ENCODE measurements at places on chromosomes 3 and 15.

DNA sequence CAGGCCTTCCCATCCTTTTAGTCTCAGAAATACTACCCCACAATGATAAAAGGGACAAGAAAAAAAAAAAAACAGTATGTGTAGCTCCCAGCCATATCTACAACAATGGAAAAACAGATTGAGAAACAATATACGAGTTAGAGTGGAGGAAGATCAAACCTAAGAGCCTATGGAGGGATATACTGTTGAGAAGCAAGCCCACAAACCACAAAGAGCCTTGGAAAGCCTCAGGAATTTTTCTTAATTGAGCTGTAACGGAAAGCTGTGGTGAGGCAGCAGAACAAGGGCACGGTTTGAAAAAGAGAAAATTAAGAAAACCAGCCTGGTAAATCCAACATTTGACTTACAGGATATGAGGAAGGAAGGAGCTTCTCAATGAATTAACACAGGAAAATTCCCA, 21.4 kb downstream of the KPNA1 start:
- no peak for DNase-seq

DNA sequence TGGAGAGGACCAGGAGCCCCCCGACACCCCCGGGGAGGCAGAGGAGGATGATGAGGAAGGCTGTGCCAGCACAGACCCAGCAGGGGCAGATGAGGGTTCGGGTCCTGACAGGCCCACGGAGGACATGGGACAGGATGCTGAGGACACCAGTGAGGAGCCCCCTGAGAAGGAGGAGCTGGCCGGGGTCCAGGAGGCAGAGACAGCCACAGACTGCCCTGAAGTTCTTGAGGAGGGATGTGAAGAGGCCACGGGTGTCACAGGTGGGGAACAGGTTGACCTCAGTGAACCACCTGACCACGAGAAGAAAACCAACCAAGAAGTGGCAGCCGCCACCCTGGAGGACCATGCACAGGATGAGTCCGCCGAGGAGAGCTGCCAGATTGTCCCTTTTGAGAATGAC, 909 bp downstream of the FGD5 start:
- no peak for DNase-seq

- no peak for DNase-seq
Measured at GRCh38 chr3:105957722-105958121, 88.9 kb upstream of the CBLB start.

DNA sequence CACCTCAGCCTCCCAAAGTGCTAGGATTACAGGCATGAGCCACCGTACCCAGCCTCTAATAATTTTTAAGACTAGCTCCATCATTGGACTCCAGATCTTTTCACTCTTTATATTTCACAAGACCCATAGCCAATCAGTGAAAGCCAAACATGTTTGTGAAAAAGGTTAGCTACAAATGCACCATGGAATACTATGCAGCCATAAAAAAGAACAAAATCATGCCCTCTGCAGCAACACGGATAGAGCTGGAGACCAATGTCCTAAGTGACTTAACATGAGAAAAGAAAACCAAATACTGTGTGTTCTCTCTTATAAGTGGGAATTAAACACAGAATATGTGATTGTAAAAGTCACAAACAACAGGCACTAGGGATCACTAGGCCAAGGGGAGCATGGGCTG, 3.2 kb downstream of the SCAPER start:
- DNase-seq, result no peak

DNA sequence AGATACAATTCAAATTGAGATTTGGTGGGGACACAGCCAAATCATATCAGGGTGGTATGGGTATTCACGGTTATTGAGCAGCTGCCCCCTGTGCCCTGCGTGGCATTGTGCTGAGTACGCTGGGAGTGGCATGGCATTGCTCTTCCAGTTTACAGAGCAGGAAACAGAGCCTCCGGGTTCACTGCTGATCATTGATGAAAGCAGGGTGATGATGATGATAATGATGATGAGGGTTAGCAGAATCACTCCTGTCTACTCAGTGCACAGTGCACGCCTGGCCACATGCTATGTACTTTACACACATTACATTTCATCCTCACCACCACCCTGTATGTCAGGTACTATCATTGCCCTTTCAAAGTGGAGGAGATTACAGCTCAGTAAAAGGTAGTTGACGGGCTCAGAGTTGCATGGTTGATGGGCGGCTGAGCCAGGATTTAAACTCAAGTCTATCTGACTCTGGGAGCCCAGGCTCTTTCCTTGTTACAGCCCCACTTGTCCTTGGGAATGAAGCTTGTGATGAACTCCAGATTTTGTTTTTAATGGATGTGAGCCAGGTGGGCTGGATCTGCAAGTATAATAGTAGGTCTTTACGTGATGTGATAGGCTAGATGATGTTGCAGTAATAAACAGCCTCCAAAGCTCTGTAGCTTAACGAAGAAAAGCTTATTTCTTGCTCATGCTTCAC, 87.6 kb upstream of the MYZAP start:
- no peak for DNase-seq

GRCh38 chr15:29711531-29711930, 110.7 kb downstream of the TJP1 start:
- DNase-seq, result no peak

DNA sequence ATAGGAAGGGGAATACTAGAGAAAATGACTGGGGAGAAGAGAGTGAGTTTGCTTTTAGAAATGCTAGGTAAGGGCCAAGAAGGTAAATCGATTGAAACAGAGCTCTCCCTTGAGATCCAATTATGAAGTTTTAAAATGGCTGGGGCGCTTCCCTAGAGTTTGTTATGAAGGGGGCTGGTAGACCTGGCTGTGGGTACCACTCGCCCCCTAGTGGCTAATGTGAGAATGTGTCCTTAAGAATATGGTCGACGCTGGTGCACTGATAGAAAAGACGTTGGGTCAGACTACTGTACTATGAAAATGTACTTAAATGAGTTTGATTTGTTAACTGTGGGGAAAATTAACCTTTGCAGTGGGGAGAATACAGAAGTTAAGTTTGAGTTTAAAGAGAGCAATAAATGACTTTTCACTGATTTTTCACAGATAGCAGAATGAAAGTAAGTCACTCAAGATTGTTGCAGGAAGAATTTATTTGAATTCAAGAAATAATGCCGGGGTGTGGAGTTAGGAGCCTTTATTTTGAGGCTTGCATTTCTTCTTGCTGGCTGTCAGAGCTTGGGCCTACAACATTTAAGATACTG, 9.2 kb downstream of the TMPRSS7 start:
- DNase-seq, result peak; percentile 90

DNA sequence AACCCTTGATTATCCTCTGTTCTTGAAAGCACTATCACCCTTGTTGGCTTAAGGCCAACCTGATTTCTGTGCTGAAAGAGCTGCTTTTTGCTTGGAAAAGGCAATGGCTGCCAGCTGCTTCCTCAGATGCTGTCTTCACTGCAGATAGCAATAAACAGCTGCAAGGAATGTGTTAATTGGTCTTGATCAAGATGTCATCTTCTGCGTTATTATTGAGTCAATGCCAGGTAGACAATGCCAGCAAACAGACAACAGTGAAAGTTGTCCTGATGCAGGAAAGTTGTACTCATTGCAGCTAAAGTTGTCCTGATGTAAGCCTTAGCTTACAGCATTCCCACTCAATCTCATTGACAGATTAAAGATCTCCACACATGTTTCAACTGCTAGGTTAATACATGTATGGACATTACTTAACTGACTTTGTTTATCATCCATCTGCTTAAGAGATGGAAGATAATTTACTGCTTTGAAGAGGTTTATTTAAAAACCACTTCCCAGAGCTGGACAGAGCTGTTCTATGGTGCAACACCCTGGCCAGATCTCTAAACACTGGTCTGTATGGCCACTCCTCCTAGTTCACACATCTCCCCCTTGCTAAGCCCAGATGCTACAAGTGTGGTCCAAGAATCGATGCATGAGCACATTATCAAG, 251.0 kb upstream of the MCTP2 start:
- no peak for DNase-seq

GRCh38 chr3:40847551-40847992, 322.8 kb downstream of the ZNF621 start:
- DNase-seq, result no peak

DNA sequence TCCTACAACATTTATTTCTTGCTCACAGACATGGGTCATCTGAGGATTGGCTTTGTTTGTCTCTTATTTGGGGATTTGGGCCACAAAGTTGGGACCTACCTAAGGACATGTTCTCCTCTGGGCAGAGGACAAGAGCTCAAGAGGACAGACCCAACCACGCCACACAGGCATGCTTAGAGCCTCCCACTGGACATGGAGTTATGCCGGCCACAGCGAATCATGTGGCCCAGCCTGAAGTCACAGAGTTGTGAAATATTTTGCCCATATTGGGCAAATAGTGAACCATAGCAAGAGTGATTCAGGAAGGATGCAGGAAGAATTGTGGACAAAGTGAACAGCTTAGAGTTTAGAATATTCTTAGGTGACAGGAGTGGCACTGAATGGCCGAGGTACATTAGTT, 9.9 kb downstream of the TRAK1 start:
- DNase-seq, result no peak

GRCh38 chr3:31096661-31097395, 202.4 kb upstream of the GADL1 start:
- peak; percentile 30 for DNase-seq

- DNase-seq, result no peak
Measured at GRCh38 chr3:44468572-44469520, 8.6 kb downstream of the ZNF445 start.

DNA sequence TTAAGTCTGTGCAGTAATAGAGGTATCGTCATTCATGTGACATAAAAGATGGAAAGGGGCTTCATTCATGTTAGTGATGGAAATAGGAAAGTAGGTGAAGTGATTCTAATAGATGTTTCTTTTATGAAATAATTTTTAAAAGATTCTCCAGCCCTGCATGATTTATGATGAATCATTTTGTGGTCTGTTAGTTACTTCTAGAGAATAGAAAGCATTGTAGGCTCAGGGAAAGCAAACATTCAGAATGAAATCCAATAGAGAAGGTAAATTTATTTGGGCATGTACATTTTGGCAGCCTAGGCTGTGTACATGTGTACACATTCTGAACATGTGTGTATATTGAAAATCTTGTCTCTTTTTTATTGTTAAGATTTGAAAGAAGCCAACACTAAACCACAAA, 23.1 kb downstream of the PPARG start:
- DNase-seq, result no peak

DNA sequence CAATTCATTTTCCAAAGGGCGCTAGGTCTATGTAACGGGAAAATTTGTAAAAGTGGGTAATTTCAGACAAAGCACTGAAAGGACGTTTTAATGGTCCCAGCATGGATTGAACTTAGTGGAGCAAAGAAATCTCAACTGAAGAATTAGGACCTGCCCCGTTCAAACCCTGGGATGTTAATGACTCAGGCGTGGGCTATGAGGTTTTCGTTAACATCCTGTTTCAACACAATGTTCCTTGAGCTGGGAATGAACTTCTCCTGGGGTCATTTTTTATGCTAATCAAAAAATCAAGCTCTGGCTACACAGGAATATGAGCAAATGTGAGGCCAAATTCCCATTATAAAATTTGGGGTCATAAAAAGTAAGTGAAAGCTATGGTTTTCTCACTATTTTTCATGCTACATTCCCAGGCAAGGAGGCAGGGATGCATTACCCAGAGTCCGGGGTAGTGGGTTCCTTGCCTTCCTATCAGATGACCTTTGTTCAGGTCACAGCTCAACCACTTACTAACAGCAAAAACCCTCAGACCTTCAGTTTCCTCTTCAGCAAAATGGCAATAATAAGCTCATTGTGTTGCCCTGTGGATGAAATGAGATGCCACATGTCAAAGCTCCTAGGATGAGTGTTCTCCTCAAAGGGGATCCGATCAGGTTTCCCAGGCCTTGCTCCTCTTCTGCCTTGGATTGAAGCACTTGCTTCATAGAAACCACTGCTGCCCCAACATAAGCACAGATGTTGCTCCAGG, 271.4 kb downstream of the ARRDC4 start:
- DNase-seq, result peak; percentile 13

DNA sequence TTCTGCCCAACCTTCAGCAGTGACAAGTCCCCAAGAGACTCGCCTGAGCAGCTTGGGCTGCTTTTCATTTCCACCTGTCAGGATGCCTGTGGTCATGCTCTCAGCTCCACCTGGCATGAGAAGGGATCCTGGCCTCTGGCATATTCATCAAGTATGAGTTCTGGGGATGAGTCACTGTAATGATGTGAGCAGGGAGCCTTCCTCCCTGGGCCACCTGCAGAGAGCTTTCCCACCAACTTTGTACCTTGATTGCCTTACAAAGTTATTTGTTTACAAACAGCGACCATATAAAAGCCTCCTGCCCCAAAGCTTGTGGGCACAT, 3.5 kb downstream of the MYD88 start:
- no peak for DNase-seq

DNA sequence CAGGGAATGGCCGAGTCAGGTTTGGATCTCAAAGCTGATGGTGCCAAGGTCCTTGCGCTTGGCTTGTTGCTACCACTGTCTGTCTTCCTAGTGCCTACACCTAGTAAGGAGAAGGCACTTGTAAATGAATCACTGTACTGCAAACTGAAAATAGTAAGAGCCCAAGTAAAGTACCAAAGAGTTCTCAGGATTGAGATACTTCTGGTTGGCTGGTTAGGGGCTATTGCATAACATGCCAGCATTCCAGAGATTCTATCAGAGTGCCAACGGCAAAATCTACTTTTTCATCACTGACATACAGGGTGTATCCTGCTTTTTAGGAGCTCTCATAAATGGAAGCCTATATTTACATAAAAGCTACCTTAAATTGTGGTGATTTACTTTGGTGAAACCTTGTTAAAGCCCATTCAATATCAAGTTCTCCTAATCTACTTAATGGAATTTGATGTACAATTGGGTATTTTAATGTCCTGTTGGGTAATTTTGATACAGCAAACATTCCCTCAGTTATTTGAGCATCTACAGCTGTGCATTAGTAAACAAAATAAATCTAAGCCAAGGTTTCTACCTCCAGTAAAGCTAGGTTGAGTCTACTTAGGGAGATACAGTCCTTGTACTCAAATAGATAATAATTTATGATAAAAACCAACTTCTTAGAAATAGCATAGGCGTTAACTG, 30.7 kb upstream of the CHD2 start:
- DNase-seq, result no peak

GRCh38 chr15:70416829-70417228, 319.1 kb upstream of the TLE3 start:
- DNase-seq, result no peak

- DNase-seq, result no peak
Measured at GRCh38 chr3:171649267-171649666, 161.0 kb downstream of the PLD1 start.

GRCh38 chr3:44030687-44031305, 210.9 kb upstream of the TOPAZ1 start:
- DNase-seq, result no peak

DNA sequence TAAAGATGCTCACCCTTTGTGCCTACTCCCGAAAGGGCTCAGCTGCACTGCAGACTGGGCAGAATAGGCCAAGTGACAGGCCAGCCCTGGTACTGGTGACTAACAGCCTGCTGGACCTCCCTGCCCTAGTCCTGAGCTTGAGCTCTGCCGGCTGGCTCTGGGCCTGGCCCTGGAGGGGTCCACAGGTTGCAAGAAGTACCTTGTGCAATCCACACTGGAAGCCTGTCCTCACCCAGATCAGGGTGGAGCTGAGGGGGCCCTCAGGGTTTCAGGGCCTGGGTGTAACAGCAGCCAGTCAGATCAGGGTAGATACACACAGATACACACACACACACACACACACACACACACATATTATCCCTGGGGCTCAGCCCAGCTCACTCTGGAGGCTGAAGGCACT, 27.3 kb upstream of the PLA2G4D start:
- DNase-seq, result no peak
